Sigmoid colon (tissue), 7 donors: ENCODE measurements at places on chromosomes 4 and X. TPM values are rescaled to one million over a fixed set of nuclear protein-coding genes. Genes with fewer than 3 reads are reported as not detected.

The IBSP gene
- total RNA-seq = not detected

The HPGD gene
- 166 TPM for total RNA-seq

DNA sequence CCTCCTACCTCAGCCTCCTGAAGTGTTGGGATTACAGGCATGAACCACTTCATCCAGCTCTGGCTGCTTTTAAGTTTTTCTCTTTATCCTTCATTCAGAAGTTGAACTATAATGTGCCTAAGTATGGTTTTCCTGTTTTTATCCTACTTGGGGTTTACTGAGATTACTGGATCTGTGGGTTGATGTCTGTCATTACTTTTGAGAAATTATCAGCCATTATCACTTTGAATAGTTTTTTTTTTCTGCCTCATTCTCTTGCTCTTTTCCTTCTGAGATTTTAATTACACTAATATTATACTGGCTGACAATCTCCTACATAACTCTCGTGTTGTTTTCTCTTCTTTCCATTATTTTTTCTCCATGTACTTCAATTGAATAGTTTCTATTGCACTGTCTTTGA, 47.6 kb upstream of the MORC4 start:
- DNase-seq = no peak

DNA sequence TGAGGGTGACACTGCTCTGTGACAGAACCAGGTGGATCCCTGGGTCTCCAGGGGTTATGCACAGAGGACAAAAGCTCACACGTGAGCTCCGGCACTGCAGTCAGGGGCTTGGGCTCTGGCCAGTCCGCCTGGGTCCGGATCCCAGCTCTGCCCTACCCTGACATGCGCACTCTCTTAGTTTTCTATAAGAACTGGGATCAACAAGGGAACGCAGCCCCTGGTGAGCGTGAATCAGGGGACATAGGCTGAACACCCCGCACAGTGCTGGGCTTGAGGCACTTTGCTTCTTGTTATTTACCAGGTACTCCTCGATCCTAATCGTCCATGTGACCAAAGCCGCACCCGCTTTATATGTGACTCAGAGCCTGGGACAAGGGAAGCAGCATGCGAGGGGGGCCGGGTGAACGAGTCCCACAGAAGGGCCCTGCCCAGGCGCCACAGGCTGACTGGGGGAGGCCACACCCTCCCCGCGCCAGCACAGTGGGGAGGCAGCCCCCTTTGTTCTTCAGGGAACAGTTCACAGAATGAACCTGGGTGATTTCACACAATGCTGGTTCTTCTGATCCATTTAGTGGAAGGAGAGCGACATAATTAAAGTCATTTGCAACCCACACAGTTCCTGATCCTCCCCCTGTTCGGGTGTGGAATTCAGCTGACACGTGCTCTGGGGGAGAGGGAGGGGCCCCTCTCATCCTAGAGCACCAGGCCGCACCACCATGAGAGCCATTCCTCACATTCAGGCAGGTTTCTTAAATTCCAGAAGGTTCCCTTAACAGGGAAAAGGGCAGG, 55.5 kb downstream of the WFS1 start:
- DNase-seq = no peak
